ENCODE measurements at places on chromosomes 4 and X.

DNA sequence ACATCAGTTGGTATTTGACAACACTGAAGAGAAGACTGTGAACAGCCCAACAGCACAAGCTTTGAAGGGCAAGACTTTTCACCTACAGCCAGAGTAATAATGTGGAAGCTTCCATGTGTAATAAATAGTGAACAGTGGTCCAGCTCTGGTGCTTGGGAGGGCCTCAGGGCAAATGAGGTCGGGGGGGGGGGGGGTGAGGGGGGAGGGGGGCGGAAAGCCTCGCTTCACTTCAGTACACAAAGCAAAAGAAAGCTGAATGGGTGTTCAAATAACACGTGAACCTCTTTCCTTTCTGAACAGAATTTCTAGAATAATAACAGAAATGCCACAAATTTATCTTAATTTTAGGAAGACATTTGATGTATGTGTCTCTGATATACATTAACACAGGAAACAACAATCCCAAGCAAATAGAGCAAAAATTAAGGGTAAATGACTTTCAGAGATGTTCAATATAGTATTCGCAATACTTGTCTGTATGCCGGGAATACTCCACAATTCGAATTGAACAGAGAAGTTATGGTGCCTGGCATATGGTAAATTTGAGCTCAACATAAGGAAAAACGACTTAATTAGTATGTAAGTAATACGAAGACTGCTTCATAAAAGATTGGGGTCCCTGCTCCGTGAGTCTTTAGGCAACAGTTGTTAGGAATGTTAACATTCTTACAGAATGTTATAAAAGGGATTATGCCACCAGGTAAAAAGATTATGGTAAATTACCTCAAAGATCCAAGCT is 92.6 kb downstream of the FRYL start:
- DNase-seq = no peak

- DNase-seq = no peak
Observed at GRCh38 chr4:85268961-85269360, 206.0 kb upstream of the ARHGAP24 start.

GRCh38 chr4:8524595-8525382 is 55.4 kb upstream of the GPR78 start:
- DNase-seq = no peak

DNA sequence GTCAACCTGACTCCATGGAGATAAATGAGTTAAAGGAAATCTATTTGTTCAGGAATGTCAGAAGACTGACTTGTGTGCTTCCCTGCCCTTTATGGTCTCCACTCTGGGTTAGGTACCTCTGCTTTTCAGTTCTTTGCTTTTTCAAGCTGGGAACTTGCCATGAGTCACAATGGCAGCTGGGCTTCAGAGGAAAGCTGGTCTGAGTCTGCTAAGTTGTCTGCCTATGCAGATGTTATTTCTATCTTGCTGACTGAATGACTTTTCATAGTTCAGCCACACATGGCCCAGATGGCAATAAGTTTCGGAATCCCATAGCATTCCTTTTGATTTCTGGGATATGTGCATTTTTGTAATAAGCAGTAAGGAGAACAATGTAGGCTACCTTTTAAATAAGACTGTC is 337.9 kb upstream of the FGF13 start:
- DNase-seq = no peak

GRCh38 chrX:47563801-47564315 is 2.9 kb downstream of the ARAF start:
- DNase-seq = no peak

- DNase-seq = no peak
Observed at GRCh38 chrX:130539721-130540321, 138.0 kb downstream of the RBMX2 start.

- peak; percentile 33 for DNase-seq
Observed at GRCh38 chr4:22515888-22516541, at the start of gene ADGRA3. ADGRA3 (minus strand) TSS chr4:22516066; CDS start chr4:22515784, 282 bp downstream.

DNA sequence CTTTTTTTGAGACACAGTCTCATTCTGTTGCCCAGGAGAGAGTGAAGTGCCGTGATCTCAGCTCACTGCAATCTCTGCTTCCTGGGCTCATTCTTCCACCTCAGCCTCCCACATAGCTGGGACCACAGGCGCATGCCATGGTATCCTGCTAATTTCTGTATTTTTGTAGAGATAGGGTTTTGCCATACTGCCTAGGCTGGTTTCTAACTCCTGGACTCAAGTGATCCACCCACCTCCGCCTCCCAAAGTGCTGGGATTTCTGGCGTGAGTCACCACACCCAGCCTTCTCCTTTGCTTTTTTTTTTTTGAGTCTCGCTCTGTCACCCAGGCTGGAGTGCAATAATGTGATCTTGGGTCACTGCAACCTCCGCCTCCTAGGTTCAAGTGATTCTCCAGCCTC is 94.1 kb downstream of the PDS5A start:
- DNase-seq = no peak
